Neural cell (in vitro differentiated cells): ENCODE measurements at places on chromosomes 7 and 10. TPM values are rescaled to one million over a fixed set of nuclear protein-coding genes. Genes with fewer than 3 reads are reported as not detected.

Gene MYH16
- polyA plus RNA-seq = not detected in 2 replicates

Gene LOXL4
- polyA plus RNA-seq = not detected in 2 replicates

Gene CXCL12
- 0.14 and 0.54 TPM in 2 replicates for polyA plus RNA-seq

Gene TMEM184A
- polyA plus RNA-seq = 0.12 TPM in 1 of 2 replicates, not detected in the other

Gene SMO
- polyA plus RNA-seq = 8.8 and 14.7 TPM in 2 replicates

Gene NME8
- not detected in 2 replicates for polyA plus RNA-seq

Gene GSTO2
- polyA plus RNA-seq = 0.53 and 2.2 TPM in 2 replicates

Gene PTPRE
- polyA plus RNA-seq = 4.1 and 4.4 TPM in 2 replicates

Gene NET1
- 6.2 and 8.0 TPM in 2 replicates for polyA plus RNA-seq

Gene VSTM4
- polyA plus RNA-seq = 0.52 and 0.66 TPM in 2 replicates

Gene XPNPEP1
- 96.3 and 113 TPM in 2 replicates for polyA plus RNA-seq

Gene MSMB
- polyA plus RNA-seq = not detected in 2 replicates

Gene ATOH7
- polyA plus RNA-seq = 2.5 and 3.0 TPM in 2 replicates

Gene GATA3
- polyA plus RNA-seq = not detected in 2 replicates

Gene INSYN2A
- 3.7 and 4.2 TPM in 2 replicates for polyA plus RNA-seq

Gene OR2A1
- polyA plus RNA-seq = not detected in 2 replicates

Gene FKBP14
- polyA plus RNA-seq = 19.6 and 36.7 TPM in 2 replicates

Gene SPDYE2
- polyA plus RNA-seq = not detected in 2 replicates

Gene SLC37A3
- 176 and 181 TPM in 2 replicates for polyA plus RNA-seq

Gene MUC12
- not detected in 2 replicates for polyA plus RNA-seq

Gene POU6F2
- polyA plus RNA-seq = 2.8 and 3.1 TPM in 2 replicates

Gene ANKRD26
- 14.7 and 14.9 TPM in 2 replicates for polyA plus RNA-seq

Gene NPY4R2
- polyA plus RNA-seq = not detected in 2 replicates
